Muscle of leg (tissue), 16 donors: ENCODE measurements at places on chromosomes 6 and 20. TPM values are rescaled to one million over a fixed set of nuclear protein-coding genes. Genes with fewer than 3 reads are reported as not detected.

DNA sequence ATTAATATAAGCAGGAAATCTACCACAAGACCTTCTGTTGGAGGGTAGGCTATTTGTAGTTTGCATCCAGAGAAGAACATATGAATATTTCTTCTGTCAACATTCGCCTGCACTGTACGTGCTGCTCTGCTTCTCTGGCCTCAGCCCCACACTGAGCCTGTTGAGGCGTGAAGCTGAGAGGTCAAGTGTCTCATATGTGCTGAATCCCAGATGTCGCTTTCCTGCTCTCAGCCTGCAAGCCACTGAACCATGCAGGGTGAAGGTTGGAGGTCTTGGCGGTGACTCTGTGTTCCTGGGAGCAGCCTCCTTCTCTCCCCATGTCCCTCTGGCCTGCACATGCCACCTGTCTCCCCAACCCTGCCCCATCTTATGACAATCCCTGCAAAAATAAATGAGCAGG lies 83.6 kb downstream of the TMEM170B start:
- DNase-seq, result no peak

- DNase-seq, result no peak
These were observed 239.1 kb downstream of the THBS2 start for GRCh38 chr6:169014211-169015197.

GRCh38 chr6:10351791-10352190 lies 63.1 kb downstream of the TFAP2A start:
- peak; percentile 88 for DNase-seq

The CDH22 gene
- polyA plus RNA-seq, result 0.16 TPM

The CST7 gene
- polyA plus RNA-seq, result 0.56 TPM

The LY6G5B gene
- 5.8 TPM for polyA plus RNA-seq

DNA sequence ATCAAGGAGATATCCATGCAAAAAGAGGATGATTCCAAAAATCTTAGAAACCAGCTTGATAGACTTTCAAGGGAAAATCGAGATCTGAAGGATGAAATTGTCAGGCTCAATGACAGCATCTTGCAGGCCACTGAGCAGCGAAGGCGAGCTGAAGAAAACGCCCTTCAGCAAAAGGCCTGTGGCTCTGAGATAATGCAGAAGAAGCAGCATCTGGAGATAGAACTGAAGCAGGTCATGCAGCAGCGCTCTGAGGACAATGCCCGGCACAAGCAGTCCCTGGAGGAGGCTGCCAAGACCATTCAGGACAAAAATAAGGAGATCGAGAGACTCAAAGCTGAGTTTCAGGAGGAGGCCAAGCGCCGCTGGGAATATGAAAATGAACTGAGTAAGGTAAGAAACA lies 10.1 kb upstream of the SNRNP48 start:
- DNase-seq, result no peak

GRCh38 chr6:51019806-51020205 lies 201.1 kb downstream of the TFAP2B start:
- peak; percentile 30 for DNase-seq

GRCh38 chr6:133001040-133001565 lies 186.7 kb downstream of the RPS12 start:
- DNase-seq, result no peak

DNA sequence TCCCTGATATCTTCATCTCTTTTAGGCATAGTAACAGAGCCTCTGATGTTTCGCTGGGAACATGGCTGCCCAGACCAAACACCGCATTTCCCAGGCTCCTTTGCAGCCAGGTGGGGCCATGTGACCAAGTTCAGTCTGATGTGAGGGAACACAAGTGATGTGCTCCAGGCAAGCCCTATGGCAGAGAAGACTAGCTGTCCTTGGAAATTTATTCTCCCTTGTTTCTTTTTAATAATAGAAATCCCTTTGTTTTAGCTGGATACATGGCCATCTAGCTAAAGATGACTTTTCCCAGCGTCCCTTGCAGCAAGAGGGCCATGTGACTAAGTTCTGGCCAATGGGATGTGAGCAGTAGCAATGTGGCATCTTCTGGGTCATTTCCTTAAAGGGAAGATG lies 30.8 kb downstream of the SLC2A10 start:
- no peak for DNase-seq

GRCh38 chr6:85405853-85406198 lies 44.1 kb upstream of the NT5E start:
- no peak for DNase-seq

DNA sequence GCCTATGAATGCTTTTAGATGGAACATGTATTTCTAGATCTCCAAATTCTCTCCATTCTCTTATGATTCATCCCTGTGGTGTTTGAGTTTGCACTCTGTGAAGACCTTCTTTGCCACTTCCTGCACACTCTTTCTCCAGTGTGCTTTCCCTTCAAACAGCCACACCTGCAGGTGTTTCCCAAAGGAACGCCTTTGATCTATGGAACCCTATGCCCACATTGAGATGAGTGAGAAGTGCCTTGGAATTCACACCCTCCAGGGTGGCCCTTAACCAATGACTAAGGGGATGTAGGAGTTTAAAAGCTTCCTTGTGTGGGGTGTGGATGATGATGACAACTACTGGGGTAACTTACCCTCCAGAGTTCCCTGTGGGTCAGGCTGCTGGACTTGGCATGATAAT lies 570.1 kb downstream of the DHX35 start:
- DNase-seq, result no peak

DNA sequence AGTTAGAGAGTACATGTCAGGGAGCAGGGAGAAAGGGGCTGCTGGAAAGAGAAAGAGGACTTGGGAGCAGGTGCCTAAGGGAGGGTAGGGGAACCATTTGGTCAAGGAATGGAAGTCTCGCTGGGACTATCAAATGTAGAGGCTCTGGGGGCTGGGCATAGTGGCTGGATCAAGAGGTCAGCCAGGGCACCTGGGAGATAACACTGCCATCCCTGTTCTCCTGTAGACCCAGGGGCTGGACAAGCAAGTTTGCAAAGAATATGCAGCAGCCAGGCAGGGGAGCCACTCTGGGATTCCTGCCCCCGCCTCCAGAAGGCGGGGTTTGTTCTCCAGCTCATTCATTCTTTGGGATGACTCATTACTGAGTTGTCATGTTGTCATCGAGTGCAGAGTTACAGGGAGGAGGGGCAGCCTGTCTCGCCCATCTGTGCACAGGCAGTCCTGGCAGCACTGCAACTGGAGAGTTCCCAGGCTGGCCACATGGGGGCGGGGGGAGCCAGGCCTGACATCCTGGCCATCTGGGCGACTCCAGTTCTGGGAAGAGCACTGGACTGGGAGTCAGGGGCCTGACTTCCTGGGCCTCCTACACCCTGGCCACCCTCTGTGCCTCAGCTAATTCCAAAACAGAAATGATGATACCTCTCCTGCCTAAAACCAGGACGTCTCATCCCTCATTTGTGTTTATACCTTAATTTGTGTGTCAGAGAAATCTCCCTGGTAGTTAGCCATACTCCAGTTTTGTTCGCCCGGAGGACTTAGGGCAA lies 28.2 kb upstream of the ZFAND3 start:
- peak; percentile 95 for DNase-seq

DNA sequence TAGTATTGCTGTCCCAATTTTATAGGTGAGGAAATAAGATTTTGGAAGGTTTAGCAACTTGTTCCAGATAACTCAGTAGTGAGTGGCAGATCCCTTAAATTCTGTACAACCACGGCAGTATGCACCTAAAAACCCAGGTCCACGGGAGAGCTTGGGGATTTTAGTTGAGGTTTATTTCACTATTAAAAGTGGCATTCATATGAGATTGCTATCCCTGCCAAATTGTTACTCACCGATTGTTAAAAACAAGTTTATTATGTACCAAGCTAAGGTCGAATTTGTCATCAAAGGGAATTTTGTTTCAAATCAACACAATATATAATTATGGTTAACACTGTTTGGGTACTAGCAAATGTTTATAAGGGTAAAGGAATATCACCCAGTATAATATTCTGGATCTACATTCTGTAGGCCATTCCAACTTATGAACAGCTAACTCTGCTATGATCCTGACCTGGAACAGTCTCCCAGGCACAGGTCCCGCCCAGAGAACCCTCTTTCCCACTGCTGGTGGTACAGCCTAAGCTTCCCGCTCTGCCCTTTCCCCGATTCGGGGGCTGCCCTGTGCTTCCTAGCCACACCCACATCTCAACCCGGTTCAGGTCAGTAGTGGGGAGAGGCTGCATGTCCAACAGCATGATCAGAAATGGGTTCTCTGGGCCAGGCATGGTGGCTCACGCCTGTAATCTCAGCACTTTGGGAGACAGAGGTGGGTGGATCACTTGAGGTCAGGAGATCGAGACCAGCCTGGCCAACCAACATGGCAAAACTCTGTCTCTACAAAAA lies 24.9 kb downstream of the GPLD1 start:
- no peak for DNase-seq

- no peak for DNase-seq
These were observed 55.0 kb downstream of the NOX3 start for GRCh38 chr6:155400654-155400965.

The NNAT gene
- polyA plus RNA-seq, result 351 TPM

GRCh38 chr6:351867-352289 lies 39.7 kb upstream of the IRF4 start:
- DNase-seq, result no peak

GRCh38 chr6:156686301-156686994 lies 90.7 kb upstream of the ARID1B start:
- peak; percentile 96 for DNase-seq

GRCh38 chr6:13288481-13288880 lies 39.9 kb downstream of the TBC1D7 start:
- no peak for DNase-seq

DNA sequence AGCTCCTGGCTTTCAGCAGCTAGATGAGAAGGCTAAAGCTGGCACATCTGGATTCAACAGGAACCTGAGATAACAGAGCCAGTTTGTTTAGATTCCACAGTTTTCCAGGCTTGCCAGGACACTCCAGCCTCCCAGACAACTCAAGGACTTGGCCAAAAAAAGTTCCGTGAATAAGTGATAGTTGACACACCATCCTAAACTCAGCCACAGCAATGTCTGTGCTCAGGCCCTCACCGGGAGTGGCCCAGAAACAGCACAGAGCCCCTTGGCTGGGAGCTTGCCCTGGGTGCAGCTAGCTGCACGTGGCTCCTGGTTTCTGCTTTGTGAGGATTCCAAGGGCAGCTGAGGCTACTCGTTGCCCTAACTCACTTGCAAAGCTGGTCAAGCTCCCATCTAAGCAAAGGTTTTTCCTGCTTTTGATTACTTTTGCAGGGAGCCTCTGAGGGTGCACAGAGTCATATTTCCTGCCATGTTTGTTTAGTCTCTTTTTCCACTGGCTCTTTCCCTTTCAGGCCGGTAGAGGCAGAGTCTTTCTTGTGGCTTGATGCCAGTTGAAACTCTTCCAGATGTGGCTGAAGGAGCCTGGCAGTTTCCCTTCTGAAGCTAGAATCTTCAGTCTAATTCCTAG lies 118.3 kb upstream of the ECI2 start:
- DNase-seq, result peak; percentile 90

GRCh38 chr6:18072841-18073240 lies 49.6 kb downstream of the NHLRC1 start:
- no peak for DNase-seq

DNA sequence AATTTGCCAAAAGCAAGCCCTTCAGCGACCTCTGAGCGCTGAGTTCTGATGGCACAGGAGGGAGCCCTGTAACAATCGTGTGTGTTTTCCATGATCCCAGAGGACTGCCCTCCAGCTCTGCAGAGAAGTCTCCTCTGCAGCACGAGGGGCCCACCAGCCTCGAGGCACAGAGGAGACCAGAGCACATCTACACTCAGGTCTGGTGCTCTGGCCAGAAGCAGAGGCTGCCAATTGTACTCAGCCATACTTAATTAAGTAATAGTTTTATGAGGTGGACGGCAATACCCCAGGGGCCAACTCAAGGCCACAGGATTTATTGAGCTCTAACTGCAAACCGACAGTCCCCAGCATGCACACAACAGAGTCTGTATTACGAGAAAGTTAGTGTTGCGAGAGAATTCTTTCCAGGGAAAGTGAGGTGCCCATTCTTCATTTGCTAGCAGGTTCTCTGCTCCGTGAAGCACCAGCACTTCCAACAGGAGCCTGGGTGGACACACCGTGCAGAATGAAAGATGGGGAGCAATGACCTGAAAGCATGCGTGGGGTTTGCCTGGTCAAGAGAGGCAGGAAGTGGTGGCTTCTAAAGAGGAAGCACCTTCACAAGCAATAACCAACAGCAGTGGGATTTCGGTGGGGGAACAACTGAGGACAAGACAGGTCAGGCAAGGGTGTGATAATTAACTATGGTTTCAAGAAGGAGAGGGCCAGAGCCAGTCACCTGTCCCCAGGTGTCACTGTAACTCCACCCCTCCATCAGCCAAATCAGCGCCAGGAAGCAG lies 92.8 kb upstream of the FOXC1 start:
- no peak for DNase-seq

- peak; percentile 71 for DNase-seq
These were observed 6.6 kb upstream of the SAMHD1 start for GRCh38 chr20:36957875-36958667.

- DNase-seq, result no peak
These were observed 19.5 kb upstream of the PRELID3B start for GRCh38 chr20:59062081-59062480.

The SCUBE3 gene
- polyA plus RNA-seq, result 1.2 TPM

- DNase-seq, result no peak
These were observed 79.5 kb upstream of the ISM1 start for GRCh38 chr20:13141546-13141945.

DNA sequence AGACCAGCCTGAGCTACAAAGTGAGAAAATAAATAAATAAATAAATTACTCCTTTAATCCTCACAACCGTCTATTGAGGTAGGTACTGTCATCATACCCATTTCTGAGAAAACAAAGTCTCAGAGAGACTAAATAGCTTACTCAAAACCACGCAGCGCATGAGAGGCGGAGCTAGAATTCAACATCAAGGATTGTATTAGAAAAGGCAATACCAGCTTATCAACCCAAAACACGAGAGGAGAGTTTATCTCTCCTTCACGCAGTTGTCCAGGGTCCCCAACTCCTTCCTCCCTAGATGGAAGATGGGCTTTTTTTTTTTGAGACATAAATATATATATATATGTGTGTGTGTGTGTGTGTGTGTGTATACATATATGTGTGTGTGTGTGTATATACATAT lies 12.2 kb downstream of the HNF4A start:
- no peak for DNase-seq

GRCh38 chr20:9235518-9235917 lies 166.6 kb downstream of the PLCB4 start:
- DNase-seq, result no peak

DNA sequence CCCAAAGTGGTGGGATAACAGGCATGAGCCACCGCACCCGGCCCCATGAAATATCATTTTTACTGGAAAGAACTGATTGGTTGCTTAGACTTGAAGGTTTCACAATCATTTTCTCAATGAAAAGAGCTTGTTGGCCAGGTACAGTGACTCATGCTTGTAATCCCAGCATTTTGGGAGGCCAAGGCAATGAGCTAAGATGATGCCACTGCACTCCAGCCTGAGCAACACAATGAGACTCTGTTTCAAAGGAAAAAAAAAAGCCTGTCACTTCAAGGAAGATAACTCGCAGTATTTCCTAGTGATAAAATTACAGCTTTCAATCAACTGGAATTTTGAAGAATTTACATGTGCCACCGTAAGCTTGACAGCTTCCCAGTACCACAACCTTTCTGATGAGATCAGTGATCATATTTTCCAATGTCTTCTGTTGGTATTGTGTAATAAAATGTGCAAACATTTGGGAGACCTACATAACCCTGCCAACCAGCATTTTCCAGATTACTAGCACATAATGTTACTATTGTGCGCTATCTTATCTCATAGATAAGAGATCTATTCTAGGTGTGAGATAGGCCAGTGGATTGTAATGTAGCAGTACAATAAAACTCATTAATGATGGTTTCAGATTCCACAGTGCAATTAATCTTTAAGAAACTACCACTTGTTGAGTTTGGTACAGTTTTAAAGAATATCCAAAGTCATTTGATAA lies 7.2 kb downstream of the PNLDC1 start:
- DNase-seq, result no peak

- peak; percentile 22 for DNase-seq
These were observed 392.4 kb downstream of the QKI start for GRCh38 chr6:163806755-163807499.
